NCI-H345 (cell line): ENCODE measurements at places on chromosomes 5 and 9.

- DNase-seq, result no peak
Measured at GRCh38 chr9:109627042-109627441, 128.9 kb upstream of the PTPN3 start.

- DNase-seq, result no peak
Measured at GRCh38 chr9:106025453-106025852, 331.1 kb downstream of the TMEM38B start.

DNA sequence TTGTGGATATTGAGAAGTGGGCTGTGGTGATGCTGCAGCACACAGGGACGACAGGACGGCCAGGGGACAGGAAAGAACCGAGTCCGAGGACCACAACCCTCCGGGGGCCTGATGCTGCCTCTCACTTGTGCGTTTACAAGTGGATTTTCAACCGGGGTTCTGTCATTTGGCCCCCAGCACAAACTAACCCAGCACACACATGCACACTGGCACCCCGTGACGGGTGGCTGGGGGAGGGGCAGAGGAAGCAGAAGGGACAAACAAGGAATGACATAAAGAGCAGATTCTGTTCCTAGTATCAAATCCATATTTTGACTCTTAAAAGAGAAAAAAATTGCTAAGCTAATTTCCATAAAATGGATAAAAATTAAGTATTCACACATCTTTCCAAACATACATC is 18.3 kb upstream of the ZFYVE16 start:
- DNase-seq, result no peak

DNA sequence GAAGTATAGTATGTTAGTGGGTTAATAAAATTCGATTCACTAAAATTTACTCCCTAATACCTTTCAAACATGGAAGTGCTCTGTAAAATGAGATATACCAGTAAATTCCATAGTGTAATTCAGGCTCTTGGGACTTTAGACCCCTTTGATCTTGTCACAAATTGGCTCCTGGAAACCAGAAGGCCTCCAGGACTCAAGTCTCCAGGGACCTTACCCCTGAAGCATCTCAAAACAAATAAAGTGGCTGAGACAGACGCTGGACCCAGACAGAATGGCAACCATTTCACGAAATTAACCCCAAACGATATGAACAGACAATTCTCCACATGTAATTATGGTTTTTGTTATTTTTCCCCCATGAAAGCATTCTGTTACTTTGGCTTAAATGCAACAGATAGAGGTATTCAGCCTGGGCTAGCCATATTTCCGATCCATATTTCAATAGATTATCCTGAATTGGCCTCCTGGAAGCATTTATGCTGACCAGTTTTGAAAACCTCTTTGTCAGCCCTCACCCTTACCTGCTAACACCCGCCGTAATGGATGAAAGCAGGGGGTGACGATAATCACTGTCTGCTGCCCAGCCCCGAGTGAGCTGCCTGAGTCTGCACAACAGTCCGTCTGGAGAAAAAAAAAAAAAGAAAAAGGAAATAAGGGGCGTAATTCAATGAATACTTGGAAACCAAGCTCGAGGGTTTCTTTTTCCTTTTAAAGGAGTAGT is 34.1 kb upstream of the EFNA5 start:
- no peak for DNase-seq

- DNase-seq, result no peak
Measured at GRCh38 chr5:177271113-177271512, 32.4 kb downstream of the RAB24 start.

GRCh38 chr9:105484226-105484625 is 36.4 kb downstream of the FSD1L start:
- DNase-seq, result no peak

- peak; percentile 69 for DNase-seq
Measured at GRCh38 chr9:111483858-111484571, at the start of gene ECPAS. ECPAS (minus strand) TSS chr9:111484383; CDS start chr9:111472918, 11,465 bp downstream.

- DNase-seq, result no peak
Measured at GRCh38 chr5:172574871-172575223, 66.2 kb upstream of the NEURL1B start.

GRCh38 chr5:180690562-180690961 is 41.2 kb upstream of the FLT4 start:
- no peak for DNase-seq

- DNase-seq, result no peak
Measured at GRCh38 chr5:932151-932627, 39.5 kb downstream of the TRIP13 start.

GRCh38 chr5:120901199-120901598 is 437.1 kb downstream of the PRR16 start:
- DNase-seq, result no peak

- DNase-seq, result no peak
Measured at GRCh38 chr9:128399861-128400260, 20.8 kb upstream of the CERCAM start.

DNA sequence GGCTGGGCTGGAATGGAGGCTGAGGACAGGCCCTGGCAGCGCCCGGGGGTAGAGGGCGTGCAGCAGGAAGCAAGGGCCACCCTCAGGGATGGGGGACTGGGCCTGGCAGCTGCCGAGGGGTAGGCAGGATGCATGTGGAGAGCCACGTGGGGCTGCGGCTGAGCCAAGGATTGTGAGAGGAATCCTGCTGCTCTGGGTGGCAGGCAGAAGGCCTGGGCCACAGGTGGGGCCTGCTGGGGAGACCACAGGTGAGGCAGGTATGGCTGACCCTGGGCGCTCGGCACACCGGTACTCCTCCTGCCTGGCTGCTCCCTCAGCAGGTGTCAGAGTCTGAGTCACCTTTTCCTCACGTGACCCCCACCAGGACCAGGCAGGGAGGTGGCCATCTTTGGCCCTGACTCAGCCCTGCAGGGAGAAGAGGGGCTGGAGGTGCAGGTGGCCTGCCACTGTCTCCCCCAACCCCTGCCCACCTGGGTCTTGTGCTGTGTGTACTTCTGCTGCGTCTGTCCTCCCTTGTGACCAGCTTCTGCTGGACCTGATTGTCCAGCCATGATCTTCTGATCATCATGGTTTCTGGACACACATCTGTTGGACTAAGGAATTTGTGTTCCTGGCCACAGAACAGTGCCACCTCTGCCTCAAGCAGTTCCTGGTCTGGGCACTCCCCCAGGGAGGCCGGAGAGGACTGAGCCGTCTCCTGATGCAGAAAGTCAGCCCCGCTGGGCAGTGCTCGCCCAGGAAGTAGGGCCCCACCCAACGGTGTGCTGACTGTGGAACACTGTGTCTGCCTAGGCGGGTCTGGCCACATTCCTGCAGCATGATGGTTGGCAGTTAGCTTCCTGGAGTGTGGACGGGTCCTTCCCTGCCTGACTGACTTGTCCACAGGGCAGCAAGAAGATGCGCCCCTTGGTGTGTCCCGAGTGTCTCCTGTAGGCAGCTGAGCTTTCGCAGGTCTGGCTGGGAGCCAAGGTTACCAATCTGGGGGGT is 6.4 kb downstream of the ARRDC1 start:
- peak; percentile 56 for DNase-seq
